Stimulated activated naive CD4-positive, alpha-beta T cell (primary cell): ENCODE measurements at places on chromosomes 5 and 9.

GRCh38 chr5:136057401-136058038 lies 28.7 kb downstream of the TGFBI start:
- DNase-seq, result no peak

DNA sequence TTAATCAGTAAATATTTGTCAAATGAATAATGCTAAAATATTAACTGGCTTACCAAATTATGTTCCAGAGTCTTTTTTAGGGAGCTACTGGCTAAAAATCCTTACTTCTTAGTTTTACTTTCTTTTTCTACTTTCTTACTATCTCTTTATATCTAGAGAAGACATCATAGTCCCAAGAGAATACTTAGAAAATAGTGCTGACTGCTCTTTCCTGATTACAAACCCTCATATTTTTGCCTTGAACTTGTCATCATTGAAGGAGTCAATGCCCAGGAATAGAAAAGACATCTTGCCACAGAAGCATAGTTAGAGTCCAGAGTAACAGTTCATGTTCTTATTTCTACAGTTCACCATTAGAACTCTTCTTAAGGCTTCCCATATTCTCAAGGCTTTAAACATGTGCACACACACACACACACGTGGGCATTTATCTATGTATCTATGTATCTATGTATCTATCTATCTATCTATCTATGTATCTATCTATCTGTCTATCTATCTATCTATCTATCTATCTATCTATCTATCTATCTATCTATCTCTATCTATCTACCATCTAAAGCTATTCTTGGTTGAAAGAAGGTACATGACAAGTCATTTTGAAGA lies 654.3 kb downstream of the ANXA1 start:
- DNase-seq, result no peak

DNA sequence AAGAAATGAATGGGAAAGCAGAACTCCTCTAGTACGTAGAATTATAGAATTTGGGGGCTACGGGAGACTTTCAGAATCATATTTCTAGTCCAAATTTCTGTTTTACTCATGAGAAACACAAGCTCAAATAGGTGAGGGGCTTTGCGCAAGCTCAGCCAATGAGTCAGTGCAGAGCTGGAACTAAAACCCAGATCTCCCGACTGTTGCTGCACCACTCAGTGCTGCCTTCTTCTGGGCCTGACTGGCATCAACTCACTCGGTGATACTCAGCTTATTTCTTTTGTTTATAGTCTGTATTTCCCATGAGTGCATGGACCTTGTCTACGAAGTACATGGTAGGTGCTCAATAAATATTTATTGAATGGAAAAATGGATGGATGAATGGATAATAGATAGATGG lies 280.2 kb downstream of the CDK5RAP2 start:
- no peak for DNase-seq

GRCh38 chr5:139162448-139162847 lies 35.7 kb downstream of the SIL1 start:
- no peak for DNase-seq

GRCh38 chr5:121698690-121699089 lies 153.0 kb upstream of the FTMT start:
- no peak for DNase-seq

- DNase-seq, result no peak
Observed at GRCh38 chr9:84394036-84394435, 53.5 kb upstream of the SLC28A3 start.

DNA sequence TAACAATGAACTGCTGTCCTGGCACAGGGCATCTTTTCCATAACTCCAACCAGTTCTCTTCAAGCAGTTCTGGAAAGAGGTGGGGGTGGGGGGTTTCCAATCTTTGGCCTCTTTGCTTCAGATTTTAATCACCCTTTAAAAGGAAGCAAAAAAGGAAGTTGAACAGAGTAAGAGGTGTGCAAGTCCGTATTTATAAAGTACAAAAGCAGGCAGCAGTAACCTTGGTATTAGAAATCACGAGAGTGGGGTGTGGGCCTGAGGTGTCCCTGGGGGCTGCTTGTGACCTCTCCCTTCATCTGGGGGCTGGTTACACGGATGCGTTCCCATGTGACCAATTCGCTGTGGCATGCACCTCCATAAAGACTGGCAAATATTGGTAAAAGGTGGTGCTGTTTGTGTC lies 70.5 kb downstream of the PTCH1 start:
- DNase-seq, result no peak

- DNase-seq, result no peak
Observed at GRCh38 chr9:121850366-121850765, 198.9 kb downstream of the DAB2IP start.

DNA sequence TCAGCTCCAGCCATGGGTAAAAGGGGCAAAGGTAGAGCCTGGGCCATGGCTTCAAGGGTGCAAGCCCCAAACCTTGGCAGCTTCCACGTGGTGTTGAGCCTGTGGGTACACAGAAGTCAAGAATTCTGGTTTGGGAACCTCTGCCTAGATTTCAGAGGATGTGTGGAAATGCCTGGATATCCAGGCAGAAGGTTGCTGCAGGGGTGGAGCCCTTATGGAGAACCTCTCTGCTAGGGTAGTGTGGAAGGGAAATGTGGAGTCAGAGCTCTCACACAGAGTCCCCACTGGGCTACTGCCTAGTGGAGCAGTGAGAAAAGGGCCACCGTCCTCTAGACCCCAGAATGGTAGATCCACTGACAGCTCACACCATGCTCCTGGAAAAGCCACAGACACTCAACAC lies 117.1 kb downstream of the NREP start:
- DNase-seq, result no peak

DNA sequence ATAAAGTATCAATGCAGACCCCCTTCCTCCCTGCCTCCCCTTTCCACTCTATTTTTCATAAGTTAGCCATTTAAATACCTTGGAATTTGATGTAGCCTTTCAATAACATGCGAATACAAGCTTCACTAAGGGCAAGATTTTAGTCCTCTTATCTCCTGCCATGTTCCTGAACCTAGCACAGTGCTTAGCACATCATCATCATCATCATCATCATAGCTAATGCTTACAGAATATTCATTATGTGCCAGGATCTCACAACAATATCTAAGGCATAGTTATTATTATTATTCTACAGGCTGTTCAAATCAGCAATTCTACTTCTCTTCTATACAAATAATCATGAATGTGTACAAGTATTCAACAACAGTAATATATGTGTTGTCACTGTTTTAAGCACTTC lies 20.4 kb downstream of the KLHL3 start:
- DNase-seq, result no peak

GRCh38 chr5:145951071-145951470 lies 14.7 kb downstream of the SH3RF2 start:
- no peak for DNase-seq
